Activated CD8-positive, alpha-beta T cell treated with anti-CD3 and anti-CD28 coated beads, Interleukin-2, amount 10 ng/mL, durations not matched to agents 7 days and 5 days (primary cell): ENCODE measurements at places on chromosomes 2 and 18.

GRCh38 chr2:50181212-50181611 lies 850.7 kb downstream of the NRXN1 start:
- no peak for DNase-seq

DNA sequence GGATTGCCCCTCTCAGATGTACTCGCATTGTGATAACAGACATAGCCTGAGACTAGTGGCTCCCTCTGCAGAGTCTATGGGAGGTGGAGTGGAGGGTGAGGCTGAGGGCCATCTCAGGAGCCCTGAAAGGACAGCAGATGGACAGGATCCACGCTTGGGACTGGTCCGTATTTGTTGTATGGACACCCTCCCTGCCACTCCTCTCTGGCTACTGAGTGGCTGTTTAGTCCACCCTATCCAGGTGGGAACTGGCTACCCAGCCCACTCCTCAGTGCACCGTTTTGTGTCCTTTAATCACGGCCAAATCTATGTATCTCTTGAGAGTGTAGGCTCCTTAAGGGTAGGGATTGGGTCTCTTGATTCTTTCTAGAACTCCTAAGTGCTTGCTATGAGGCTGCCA lies 4.5 kb upstream of the GLI2 start:
- no peak for DNase-seq

DNA sequence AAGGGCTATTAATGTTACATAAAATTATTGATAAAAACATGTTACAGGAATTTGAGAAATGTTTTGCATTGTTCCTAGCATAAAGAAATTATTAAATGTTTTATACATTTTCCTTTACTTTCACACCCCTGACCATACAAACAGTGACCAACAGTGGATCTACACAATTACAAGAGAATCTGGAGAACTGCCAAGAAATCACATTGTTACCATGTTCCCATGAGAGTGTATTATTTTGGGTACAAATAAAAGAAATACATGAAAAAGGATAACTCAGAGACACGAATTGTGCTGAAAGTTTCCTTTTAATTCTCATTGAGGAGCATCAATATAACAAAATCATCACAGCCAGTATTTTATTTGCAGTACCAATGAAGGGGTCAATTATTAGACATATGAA lies 150.1 kb downstream of the WDPCP start:
- DNase-seq = no peak

DNA sequence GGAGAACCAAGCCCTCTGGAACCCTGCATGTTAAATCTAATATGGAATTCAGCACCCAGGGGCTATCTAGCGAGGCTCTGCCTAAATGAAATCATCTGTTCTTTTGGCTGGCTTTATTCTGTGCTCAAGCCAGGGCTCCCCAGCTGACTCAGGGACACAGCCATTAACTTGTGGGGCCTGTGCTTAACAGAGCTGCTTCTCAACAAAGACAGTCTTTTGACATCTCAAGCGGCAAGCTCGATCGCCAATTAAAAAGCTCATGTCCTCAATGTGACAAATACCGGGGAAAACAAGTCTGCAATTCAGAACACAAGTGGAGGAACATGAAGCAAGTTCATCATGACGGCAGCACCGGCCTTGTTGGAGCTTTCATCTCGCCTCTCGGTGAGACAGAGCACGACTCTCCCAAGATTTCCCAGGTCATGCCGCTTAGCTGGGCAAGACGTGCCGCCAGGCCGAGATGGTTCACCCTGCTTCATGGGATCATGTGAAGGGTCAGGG lies 64.9 kb downstream of the KLHL29 start:
- DNase-seq = no peak

DNA sequence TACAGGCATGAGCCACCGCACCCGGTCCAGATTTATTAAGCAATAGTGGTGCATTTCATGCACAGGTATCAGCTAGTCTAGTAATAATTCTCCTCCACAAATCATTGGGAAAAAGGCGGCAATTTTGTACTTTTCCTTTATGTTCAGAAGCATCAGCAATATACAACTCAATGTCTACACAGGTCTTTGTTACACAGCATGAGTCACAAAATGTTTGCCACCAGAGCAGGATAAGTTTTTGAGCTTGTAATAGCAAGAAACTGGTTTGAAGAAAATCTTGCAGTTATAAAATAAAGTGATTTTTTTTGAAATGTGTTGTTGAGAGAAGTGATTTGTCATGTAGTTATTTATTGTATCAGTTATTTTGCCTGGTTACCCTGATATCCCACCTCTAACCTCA lies 4.8 kb upstream of the ITPRIPL1 start:
- no peak for DNase-seq

DNA sequence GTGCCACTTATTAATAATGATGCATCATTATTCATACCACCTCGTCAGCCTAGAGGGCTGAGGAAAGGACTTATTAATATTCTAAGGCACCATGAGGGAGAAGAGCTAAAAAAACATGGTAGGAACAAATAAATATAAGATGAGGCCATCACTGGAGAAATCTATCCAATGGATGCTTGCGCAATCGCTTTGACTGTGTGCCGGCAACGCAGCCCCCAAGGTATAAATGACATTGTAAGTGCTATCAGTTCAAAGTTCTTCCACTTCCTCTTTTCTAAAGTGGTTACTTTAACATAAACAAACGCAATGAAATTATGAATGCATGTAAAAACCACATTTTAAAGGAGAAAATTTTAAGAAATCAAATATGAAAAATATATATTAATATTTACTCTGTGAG lies 164.6 kb downstream of the EIPR1 start:
- DNase-seq = no peak

- peak; percentile 20 for DNase-seq
Measured at GRCh38 chr2:215171151-215171550, 32.7 kb upstream of the ABCA12 start.

- no peak for DNase-seq
Measured at GRCh38 chr2:204613635-204614034, 68.4 kb downstream of the PARD3B start.
